ENCODE measurements at places on chromosomes 11 and 22.
A peak's percentile ranks its signal among the peaks of the same experiment; 100 is the strongest.

DNA sequence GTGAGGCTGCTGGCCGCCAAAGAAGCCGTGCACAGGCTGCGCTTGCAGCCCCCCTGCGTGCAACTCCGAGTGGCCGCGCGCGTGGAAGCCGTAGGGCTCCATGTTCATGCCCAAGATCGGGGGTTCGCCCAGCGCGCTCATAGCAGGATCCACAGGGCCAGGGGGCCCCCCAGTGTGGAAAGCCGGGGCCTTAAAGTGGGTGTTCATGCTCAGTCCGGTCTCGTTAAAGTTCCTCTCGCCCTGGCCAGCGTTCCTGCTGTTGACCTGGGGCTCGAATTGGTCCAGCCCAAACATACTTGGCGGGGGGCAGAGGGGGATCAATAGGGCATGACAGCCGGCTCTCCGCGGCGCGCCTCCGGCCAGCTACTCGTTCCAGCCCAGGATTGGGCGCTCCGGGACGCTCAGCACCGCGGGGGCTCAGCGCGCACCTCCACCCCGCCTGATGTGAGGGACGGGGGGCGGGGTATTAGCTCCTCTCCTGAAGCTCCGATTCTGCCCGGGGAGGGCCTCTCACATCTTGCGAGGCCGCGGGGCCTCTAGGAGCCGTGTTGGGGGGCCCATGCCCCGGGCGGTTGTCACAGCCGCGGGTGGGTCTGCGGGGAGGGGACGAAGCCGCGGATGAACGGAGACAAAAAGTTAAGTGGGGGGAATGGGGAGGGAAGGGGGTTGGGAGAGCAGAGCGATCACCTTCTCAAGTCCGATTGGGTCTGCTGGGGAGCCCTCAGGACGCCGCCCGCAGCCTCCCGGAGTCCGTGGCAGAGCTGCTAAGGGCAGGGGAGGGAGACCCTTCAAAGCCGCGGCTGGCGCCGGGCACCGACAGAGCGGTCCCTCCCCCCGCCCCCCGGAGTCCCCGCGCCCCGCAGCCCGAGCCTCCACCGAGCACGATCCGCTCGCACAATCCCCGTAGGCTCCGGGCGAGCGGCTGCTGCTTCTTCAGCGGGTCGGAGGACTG lies 1.0 kb downstream of the MN1 start:
- DNase-seq = no peak

DNA sequence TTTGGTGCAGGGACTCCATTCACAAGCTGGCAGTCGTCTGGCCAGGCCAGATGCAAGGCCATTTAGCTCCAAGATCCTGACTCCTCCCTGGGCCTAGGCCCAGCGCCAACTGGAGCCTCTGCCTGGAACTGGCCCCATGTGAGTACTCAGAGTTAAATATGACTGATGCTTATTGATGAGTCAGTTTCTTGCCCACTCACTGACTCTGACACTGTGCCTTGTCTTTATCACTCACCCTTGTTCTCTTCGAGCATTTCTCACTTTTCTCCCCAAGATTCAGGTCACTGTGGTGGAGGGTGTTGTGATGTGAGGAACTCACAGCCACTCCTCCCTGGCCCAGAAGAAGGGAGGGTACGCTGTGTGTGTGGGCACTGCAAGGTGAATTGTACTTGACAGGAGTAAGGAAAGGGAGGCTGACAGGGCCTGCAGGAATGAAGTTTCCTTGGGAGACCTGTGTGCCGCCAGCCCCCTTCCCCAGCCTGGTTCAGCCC lies 23.2 kb upstream of the ST3GAL4 start:
- peak; percentile 92 for DNase-seq

- DNase-seq = no peak
Observed at GRCh38 chr11:92257536-92257935, 32.9 kb downstream of the FAT3 start.

DNA sequence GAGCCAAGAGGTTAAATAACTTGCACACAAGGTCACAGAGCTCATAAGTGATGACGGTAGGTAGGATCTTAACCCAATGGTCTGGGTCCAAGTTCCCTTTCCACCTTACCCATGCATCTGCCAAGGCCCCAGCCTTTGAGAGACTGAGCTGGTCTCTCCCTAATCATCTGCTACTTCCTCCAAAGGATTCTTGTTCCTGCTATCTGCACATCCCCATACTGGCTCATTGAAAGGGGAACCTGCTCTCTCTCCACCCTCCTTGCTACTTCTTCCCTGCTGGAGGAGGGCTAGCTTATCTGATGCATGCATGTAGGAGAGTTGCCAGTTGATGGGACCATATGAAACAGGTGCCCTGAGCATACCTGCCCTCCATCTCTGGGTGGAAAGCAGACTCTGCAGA lies 47.7 kb downstream of the COMMD9 start:
- DNase-seq = no peak

GRCh38 chr22:41800348-41801146 lies at the start of gene CCDC134:
Gene CCDC134 (plus strand): TSS chr22:41800679. CDS start chr22:41808891, 8,212 bp downstream.
- DNase-seq = peak; percentile 91

GRCh38 chr22:46117206-46118199 lies 32.8 kb upstream of the PPARA start:
- no peak for DNase-seq
